ENCODE measurements at places on chromosomes 4 and X.

DNA sequence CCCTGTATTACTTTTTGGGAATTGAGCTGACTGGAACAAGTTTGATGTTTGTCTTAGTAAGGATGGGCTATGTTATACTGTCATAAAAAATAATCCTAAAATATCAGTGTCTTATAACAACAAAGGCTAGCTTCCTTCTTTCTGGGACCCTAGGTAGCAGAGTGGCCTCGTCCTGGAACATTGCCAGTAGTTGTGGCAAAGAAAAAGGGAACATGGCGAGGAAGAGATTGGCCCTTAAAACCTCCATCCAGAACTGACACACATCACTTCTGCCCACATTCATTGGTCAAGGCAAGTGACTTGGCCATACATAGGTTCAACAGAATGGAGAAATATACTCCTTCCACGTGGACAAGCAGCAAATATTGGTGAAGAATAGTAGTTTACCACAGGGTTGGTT, 287.9 kb downstream of the PPP1R2C start:
- no peak for DNase-seq

DNA sequence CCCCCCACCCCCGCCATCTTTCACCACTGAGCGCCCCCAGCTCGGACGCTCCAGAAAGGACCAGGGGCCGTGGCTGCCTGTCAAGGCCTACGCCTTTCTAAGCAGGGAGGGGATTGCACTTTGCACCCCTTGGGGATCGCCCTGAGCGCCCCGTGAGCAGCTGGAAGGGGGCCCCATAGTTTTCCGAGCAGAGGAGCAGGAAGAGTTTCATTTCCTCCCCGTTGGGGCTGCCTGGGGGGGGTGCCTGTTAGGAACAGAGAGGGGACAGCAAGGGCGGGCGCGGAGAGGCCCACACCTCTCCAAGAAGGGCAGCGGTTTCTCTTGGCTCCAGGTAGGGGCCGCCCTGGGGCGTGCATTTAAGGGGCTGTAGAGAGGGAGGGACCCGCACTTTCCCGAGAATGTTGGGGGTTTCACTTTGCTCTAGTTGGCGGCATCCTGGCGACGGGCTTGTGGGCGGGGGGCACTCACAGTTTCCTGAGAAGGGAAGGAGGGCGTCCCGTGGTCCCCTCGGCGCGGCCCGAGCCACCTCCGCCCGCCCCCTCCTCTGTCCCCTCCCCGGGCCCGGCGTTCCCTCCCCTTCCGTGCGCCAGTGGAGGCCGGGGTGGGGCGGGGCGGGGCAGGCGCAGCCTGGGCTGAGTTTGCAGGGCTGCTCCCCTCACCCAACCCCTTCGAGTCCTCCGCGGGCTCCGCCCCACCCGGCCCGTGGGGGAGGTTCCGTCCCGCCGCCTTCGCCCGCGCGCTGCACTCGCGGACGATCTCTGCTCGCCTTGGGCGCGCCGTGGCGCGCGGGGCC, 82.3 kb upstream of the CD99 start:
- DNase-seq: no peak

DNA sequence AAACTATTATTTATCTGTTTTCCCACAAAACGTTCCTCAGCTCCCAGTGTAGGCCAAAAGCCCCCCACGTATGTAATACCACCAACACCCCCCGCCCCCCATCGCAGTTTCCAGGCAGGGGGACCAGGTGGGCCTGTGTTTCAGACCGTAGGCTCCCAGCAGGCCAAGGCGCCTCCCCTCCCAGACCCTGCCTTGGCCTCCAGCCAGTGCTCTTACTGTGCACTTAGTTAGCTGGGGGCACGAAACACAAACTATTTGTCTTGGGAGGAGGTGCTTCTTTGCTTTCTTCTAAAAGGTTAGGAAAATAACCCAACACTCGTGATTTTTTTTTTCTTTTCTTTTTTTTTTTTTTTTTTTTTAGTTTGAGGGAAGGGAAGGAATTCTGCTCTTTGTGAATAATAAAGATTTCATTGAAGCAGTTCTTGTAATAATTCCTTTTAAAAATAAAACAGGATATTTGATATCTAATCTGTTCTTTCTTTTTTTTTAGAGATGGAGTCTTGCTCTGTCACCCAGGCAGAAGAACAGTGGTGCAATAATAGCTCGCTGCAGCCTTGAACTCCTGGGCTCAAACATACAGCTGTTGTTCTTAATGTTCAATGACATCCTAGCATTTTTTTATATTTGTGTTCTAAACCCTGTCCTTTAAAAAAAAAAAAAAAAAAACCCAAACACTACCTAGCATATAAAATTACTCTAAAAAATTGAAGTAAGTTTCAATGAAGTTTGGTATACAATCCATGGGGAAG, 83.0 kb upstream of the CLDN34 start:
- DNase-seq: no peak

- no peak for DNase-seq
Measured at GRCh38 chr4:168362025-168362401, 43.5 kb upstream of the DDX60 start.

- DNase-seq: no peak
Measured at GRCh38 chr4:56990109-56990905, 11.6 kb downstream of the POLR2B start.

GRCh38 chr4:123939621-123940020, 543.0 kb downstream of the SPRY1 start:
- DNase-seq: no peak
